IPS DF 6.9 (cell line): ENCODE measurements at places on chromosomes 3 and 15.

- no peak for DNase-seq
Measured at GRCh38 chr3:138011722-138012121, 1.8 kb downstream of the CLDN18 start.

DNA sequence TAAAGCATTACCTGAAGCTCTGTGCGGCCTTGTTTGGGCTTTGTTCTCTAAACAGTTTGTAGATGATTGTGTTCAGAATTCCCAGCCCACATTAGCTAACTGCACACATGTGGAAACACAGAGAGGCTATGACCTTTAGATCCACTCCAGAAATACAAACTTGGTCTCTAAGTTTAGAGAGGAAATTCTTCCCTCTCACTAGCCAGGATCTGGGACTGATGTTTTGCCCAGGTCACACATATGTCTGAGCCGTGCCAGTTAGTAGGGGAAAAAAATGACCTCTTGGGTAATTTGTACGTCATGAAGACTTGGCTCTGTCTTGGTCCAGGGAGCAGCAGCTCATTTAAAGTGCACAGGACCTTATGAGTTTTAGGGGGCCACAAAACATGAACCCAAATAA lies 223.1 kb downstream of the RBMS3 start:
- no peak for DNase-seq

DNA sequence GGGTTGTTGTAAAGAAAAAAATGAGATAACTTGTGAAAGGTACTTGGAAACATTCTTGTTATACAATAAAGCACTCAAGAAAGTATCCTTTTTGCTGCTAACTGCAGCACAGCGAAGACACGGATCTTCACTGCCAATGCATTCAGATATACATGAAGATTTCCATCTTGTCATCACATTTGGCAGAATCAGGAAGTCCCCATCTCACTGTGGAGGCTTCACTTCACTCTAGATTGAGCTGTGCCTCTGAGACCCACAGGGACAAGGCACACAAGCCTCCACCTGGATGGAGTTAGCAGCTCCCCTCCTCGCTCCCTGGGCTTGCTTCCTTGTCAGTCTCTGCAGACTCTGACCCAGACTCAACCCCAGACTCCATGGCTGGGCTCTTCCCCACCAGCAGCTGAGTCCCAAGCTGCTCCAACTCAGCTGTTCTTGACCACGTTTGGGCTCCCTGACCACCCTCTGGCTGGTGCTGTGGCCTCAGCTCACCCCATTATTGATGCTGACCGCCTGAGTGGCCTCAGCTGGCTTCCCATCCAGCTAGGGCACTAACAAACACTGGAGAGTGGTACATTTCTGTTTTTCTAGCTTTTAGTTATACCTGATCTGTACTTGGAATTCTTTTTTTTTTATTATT lies 45.4 kb upstream of the SMAD3 start:
- DNase-seq: no peak

- no peak for DNase-seq
Measured at GRCh38 chr15:87212041-87212440, 1044.5 kb downstream of the NTRK3 start.

DNA sequence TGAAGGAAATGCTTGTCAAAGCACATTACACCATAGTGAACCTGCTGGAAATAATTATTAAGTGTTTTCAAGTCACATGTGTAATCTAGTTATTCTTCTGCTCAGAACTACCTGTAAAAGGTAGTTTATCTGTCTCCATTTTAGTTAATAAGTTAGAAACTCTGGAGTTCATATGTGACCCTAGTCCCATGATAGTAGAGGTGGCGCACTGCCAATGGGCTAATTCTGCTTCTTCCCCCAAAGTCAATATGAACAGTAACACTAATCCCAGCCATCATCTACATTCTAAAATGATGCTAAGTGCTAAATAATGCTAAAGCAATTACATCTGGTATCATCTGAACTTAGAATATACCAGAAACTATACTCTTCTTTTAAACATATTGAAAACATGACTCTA lies 361.0 kb upstream of the NECTIN3 start:
- no peak for DNase-seq

GRCh38 chr15:101483462-101483861 lies 6.0 kb downstream of the PCSK6 start:
- no peak for DNase-seq

- DNase-seq: no peak
Measured at GRCh38 chr3:147403511-147403910, 2.8 kb downstream of the ZIC4 start.

DNA sequence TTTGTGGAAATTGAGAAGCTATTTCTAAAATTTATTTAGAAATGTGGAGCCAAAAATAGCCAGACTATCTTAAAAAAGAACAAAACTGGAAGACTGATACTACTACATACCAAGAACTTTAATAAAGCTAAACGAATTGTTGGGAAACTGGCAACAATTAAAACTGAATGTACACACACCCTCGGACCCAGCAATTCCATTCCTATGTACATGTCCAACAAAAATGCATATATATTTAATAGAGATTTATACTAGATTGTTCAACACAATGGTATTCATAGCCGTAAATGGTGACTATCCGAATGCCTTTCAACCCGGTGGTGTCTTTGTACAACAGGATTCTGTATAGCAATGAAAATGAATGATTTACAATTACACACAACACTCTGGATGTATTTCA lies 136.5 kb upstream of the RASGRP1 start:
- DNase-seq: no peak

DNA sequence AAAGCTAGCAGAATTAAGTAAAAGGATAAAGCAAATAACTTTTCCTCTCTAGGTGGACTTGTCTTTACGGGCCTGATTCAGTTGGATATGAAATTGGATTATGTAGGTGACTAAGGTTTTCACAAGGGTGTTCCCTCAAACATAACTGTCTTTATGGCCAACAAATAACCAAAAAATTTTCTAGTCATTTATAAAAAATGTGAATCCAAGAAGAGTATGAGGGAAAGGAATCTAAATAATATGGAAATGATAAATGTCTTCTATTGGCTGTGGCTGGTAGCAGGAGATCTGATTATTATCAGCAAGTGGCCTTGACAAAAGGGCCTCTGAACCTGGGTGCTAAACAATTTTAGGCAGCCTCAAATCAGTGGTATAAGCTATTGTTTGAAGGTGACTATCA lies 594.0 kb upstream of the UBE2E2 start:
- DNase-seq: no peak

GRCh38 chr15:63056829-63057228 lies 14.3 kb downstream of the TPM1 start:
- DNase-seq: no peak

DNA sequence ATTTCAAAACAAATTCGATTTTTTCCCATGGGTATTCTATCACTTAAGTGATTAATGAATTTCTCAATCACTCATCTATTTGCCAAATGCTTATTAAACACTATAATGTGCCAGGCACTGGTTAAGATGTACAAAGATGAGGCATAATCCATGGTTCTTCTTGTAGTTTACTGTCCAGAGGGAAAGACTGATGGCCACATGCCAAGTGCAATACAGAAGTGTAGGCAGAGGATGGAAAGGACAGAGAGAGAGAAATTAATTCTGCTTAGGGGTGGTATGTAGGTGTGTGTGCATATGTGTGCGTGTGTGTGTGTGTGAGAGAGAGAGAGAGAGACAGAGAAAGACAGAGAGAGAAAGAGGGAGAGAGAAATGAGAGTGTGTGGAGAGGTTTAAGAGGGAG lies 120.8 kb upstream of the CCNL1 start:
- DNase-seq: no peak

DNA sequence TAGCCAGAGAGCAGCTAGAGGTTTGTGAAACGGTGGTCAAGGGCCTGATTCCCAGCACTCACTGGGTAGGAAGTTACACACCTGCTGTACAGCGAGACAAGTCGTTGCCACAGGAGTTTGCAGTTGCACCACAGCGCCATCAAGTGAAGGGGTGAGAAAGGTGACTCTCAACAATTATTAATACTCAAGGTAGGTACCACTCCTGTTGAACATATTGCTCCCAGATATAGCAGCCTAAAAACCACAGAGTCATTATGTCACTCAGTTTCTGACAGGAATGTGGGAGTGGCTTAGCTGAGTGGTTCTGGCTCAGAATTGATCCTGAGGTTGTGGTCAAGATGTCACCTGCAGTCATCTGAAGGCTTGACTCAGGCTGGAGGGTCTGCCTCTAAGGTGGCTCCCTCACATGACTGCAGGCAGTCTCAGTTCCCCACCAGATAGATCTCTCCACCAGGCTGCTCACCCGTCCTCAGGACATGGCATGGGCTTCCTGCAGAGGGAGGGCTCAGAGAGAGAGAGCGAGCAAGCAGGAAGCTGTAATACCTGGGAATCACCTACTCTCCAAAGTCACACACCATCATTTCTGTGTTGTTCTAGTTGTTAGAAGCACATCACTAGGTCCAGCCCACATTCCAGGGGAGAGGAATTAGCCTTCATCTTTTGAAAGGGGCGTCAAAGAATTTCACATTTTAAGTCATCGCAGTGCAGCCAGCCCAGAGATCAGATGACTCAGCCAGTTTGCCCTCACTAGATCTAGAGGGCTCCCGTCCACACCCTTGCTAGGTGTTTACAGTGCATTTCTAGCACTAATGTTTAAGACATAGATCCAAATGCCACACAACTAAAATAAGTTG lies 17.0 kb upstream of the ANO10 start:
- DNase-seq: no peak

GRCh38 chr15:65824031-65824743 lies 32.1 kb upstream of the DENND4A start:
- peak; percentile 66 for DNase-seq

DNA sequence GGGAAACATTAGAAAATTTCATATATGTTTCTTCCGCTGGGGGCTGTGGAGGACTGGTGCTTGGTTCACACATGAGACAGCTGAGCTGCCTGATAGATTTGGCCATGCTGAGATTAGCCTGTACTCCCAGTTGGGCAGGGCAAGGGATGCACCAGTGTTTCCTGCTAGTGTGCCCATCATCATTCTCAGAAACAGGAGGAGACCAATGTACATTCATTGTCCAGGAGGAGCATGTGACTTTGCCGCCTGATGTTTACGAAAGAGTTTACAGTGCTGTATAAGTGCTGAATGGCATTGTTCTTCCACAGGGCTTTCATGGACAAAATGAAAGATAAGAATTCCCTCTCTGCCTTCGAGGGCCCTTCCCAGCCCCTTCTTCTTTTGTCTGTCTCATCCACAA lies 311.1 kb upstream of the THBS1 start:
- no peak for DNase-seq

DNA sequence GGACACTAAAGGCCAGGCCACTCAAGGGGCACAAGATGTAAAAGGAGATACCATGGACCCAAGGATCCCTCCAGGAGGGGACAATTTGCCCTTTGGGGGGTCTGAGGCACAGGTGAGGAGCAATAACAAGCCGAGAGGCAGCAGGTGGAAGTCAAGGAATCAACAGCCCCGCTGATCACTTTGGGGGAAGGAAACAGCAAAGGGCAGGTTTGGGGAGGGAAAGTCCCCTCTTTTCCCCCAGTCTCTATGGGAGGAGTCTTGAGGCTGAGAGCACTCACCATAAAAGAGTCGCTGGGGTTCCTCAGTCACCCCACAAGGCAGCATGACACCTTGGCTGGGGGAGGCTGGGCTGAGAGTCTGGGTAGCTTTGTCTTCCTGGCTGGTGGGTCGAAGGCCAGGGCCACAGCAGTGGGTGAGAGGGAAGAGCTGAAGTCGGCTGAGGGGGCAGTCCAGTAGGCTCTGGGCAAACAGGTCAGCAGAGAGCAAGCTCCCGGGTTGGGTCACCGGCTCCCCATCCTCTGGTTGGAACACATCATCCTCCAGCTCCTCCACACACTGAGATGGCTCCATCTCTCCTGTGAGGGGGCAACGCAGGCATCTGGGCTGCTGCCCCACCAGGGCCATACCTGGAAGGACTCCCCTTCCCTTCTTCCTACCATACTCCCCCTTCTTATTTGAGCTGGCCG lies 3.0 kb downstream of the BMF start:
- DNase-seq: no peak

- peak; percentile 13 for DNase-seq
Measured at GRCh38 chr15:96893159-96893906, 562.8 kb downstream of the NR2F2 start.

- no peak for DNase-seq
Measured at GRCh38 chr3:65443739-65444446, 594.8 kb downstream of the MAGI1 start.

GRCh38 chr3:25894101-25894500 lies 104.2 kb downstream of the OXSM start:
- no peak for DNase-seq

DNA sequence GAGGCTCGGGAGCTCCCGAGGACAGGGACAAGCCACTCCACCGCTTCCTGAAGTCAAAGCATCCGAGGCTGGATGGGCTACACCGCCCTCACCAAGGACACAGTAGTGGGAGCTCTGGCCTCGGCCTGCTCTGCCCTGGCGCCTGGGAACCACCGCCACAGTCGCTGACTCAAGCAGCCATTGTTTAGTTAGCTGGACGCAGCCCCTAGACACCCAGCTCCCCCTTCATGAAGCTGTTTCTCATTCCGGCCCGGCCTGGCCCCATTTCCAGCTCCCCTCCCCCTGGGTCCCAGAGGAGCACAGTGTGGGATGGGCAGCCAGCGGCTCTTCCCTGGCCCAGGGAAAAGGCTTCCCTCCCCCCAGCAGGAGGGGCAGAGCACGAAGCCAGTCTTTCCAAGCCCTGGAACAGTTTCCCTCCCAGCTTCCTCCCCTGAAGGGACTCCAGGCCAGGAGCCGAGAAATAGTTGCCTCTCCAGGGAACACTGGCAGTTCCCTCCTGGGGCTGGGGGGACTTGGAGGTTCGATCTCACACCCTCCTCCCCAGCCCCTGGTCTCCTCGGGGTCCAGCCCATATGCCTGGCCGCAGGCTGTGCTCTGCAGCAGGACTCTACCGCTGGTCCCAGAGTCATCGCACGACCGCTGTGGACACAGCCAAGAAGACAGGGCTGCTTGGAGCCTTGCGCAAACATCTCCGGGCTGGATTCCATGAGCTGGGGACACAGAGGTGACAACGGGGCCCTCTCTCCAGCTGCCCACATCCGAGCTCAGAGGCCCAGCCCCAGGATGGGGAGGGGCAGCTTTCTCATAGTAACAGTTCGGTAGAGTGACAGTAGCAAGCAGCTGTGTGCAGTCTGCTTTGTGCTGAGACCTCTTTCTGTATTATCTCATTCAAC lies 10.0 kb downstream of the PLXND1 start:
- no peak for DNase-seq

- no peak for DNase-seq
Measured at GRCh38 chr3:8254489-8254888, 247.1 kb upstream of the LMCD1 start.

DNA sequence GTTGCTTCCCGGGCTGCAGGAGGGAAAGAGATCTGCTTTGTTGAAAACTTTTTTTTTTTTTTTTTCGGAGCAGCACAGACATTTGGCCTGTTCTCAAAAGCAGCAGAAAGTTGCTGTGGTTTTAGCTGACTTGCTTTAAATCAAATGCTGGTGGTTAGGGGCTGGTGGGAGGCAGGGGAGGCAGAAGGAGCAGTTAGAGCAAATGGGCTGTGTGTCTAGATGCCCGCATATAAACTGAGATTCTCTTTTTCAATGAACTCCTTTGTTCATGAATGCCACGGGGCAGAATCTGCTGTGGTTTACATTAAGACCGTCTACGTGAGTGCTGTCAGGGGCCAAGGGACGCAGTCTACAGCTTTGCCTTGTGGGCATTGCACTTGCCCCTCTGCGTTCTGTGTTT lies 95.9 kb downstream of the FLNB start:
- DNase-seq: no peak

- peak; percentile 22 for DNase-seq
Measured at GRCh38 chr3:157274644-157275137, 114.7 kb upstream of the CCNL1 start.
